ENCODE measurements at places on chromosomes 3 and 15.

DNA sequence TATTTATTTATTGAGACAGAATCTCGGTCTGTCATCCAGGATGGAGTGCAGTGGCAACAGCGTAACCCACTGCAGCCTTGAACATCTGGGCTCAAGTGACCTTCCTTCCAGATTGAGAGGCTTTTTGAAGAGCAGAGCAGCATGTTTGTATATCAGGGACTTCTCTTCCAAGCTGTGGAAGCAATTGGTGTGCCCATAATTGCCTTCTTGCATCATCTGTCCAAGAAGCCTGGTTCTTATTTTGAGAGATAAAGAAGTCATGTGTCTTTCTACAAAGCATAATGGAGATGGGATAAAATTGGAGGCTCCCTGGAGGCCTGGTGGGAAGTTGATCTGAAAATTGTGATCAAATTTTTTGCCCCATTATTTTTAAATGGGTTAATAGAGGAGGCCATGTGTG is 183.8 kb upstream of the MCTP2 start:
- DNase-seq: no peak

DNA sequence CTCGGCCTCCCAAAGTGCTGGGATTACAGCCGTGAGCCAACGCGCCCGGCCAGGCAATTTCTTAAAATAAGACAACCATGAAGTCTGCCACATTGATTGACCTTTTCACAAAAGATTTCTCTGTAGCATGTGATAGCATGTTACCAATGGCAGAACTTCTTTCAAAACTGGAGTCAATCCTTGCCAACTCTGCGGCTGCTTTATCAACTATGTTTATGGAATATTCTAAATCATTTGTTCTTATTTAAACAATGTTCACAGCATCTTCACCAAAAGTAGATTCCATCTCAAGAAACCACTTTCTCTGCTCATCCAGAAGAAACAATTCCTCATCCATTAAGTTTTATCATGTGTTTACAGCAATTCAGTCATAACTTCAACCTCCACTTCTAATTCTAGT is 9.4 kb downstream of the UBR1 start:
- no peak for DNase-seq

DNA sequence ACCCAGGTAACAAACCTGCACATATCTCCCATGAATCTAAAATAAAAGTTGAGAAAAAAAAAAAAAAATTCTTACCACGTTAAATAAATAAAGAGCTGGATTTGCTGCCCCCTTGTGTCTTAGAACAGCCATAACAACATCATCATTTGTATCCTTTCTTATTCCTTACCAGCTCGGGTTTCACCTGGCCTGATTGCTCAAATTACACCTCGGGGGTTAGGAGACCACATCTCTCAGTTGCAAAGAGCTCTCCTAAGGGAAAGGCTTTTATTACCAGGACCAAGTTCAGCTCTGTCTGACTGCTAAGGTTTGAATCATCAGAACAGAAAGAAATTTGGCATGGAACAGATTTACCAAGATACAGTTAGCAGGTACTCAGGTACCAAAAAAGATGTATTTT is 25.8 kb upstream of the RPL39L start:
- peak; percentile 61 for DNase-seq

- DNase-seq: peak; percentile 57
Observed at GRCh38 chr15:40092979-40093869, 15.5 kb downstream of the BMF start.

- no peak for DNase-seq
Observed at GRCh38 chr3:53163444-53164387, 2.7 kb downstream of the PRKCD start.

- no peak for DNase-seq
Observed at GRCh38 chr15:68537506-68537905, 41.3 kb upstream of the CORO2B start.

DNA sequence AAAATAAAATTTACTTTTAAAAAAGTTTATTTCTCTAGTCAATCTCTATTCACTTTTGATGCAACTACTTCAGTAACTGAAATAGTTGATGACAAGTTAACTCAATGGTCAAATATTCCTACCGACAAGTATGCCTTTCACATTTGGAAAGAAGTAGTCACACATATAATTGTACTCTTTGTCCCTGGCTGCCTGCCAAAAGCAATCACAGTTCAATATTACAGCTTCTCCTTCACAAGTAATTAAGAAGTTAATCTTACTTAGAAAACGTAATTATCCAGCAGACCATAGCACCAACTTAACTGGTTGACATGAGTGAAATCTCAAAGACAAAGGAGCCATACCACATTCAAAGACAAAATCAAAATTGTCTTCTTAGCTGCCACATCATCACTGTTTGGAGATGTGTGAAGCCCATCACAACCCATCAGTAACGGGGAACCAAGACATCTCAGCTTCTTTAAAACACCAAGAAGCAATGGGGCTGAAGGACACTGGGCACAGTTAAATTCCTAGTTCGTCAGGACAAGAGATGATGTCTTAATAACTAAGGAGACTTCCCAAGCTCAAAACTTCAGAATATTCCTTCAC is 86.1 kb downstream of the PLCH1 start:
- DNase-seq: no peak

- no peak for DNase-seq
Observed at GRCh38 chr15:85977586-85977985, 102.1 kb upstream of the AGBL1 start.

- no peak for DNase-seq
Observed at GRCh38 chr15:96860741-96861140, 530.2 kb downstream of the NR2F2 start.

- no peak for DNase-seq
Observed at GRCh38 chr3:134900482-134900881, 105.4 kb downstream of the EPHB1 start.

DNA sequence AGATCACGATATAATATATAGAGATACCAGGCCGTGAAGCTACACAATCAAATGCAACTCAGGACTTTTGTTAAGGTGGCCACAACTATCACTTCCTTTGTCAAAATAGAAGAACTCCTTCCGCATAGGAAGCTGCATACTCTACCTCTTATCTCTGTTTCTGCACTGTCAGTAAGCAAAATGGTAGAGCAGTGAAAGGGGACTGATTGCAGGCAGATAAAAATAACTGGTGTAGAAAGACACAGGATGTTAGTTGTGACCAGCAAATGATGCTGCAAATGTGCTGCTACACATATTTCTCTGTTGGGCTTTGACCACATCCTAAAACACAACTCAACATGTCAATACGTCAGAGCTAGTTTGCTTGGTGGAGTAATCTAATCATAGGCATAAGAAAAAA is 16.3 kb upstream of the TRAT1 start:
- peak; percentile 48 for DNase-seq

DNA sequence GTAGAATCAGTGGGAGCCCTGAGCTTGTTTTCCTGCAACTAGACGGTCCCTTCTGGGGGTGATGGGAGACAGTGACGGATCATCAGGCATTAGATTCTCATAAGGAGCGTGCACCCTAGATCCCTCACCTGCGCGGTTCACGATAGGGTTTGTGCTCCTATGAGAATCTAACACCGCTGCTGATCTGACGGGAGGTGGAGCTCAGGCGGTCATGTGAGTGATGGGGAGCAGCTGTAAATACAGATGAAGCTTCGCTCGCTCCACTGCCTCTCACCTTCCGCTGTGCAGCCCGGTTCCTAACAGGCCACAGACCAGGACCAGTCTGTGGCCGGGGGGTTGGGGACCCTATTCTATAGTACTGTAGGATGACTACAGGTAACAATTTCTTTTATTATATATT is 154.7 kb downstream of the CHSY1 start:
- no peak for DNase-seq

- DNase-seq: no peak
Observed at GRCh38 chr15:74377831-74378766, 10.7 kb upstream of the CYP11A1 start.

DNA sequence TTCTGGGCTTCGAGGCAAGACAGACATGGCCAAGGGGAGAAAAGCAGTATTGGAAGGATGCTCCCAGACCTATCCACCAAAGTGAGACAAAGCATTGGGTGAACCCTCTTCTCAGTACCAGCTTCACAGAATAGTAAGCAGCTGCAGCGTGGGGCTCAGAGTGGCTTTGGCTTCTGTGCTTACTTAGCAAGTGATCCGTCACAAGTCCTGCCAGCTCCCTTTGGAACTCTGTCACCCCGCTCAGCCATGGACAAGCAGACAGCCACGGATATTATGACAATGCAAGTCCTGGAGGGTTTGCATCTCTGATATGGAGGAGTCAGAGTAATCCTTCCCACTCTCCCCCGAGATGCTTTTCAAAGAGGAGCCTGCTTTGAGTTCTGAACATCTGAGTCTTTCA is 90.8 kb downstream of the SLCO3A1 start:
- DNase-seq: no peak

- no peak for DNase-seq
Observed at GRCh38 chr3:120678984-120679383, 3.1 kb downstream of the HGD start.

DNA sequence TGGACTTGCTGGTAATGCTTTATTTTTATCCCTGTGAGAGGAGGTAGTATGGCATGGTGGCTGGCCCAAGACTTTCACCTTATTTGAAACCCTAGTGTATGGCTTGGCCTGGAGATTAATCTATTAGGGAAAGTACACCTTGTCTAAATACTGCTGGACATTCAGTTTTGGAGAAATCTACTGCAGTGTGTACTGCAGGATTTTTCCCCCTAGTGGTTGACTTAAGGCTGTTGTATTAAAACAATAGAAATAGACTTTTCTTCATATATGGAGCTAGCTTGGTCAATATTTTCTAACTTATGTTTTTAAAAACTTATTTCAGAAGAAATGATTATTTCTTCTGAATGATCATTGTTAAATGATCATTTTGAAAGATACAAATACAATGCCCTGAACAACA is 13.9 kb upstream of the SLITRK3 start:
- DNase-seq: no peak

DNA sequence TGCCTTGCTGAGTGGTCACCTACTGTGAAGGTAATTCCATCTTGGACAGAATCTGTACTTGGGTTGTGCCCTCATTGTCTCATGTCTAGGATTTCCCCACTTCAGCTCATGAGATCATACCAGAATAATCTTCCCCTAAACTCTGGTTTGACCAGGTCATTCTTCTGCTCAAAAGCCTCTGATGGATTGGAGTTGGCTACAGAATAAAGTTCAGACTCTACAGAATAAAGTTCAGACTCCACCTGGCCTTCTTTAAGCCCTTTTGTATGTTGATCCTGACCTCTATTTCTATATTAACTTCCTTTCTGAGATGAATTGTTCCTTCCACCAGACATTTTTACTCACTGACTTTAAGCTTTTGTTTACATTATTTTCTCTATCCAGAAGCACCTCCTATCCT is 6.4 kb upstream of the GLCE start:
- no peak for DNase-seq

DNA sequence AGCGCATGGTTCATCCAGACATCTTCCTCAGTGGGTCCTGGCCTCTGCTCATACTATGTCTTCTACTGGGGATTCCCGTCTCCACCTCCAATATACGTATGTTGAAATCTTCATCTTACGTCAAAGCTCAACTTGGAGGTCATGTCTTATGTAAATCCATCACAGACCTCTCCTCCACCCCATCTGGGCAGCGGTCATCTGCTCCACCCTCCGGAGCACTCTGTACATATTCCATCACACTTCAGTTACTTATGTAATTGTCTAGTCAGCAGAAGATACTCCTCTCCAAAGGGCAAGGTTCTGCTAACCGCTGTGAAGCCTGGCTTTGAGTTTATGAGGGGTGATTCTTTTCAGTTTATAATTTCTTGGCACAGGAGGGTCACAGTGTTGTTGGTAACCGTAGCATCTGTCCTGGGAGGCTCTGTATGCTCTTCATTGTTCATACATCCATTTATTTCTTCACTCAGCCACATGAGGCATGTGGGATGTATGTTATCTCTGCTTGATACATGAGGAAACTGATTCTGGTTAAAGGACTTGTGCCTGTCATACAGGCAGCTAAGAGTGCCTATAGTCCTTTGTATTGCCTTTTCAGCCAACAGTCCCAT is 22.1 kb downstream of the MAP2K1 start:
- DNase-seq: no peak

GRCh38 chr3:133926736-133927539 is 31.3 kb upstream of the RAB6B start:
- no peak for DNase-seq

DNA sequence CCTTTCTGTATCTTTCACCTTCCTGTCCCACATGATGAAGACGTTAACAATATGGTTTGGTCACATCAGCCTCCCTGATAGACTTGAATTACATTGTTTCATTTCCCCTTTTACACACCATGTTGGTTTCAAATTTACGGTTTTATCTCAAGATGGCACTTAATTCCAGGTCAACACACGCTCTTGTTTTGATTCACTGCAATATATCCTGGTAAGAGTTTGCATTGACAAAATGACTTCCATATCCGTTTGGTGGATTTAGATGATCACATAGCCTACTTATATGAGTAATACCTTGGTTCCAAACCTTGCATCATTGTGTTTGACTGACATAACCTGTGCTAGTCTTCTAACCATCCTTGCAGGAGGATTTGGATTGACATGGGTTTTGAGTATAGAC is 499.4 kb downstream of the ROBO1 start:
- no peak for DNase-seq

GRCh38 chr3:78754066-78754743 is 1013.6 kb downstream of the ROBO1 start:
- no peak for DNase-seq

DNA sequence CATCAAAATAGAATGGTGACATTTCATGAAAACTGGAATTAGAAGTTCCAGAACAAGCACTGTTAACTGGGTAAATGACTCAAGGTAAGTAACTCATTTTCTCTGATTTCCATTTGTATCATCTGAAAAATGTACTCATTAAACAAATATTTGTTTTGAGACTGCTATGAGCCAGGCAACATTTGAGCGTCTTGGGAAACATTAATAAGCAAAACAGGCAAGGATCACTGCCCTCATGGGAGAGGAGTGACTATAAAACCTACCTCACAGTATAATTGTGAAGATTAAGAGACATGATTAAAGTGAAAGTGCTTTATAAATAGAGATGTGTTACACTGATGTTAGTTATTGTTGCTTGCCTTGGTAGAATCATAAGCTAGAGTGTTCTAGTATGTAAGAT is 711.8 kb upstream of the UBE2E2 start:
- DNase-seq: no peak

GRCh38 chr3:24496529-24497482 is 2.2 kb upstream of the THRB start:
- no peak for DNase-seq

- DNase-seq: no peak
Observed at GRCh38 chr15:88701561-88702095, 62.8 kb downstream of the ISG20 start.

- DNase-seq: no peak
Observed at GRCh38 chr15:29736744-29737020, 85.6 kb downstream of the TJP1 start.
